HS-27A (cell line): ENCODE measurements at places on chromosomes 3 and 15.
A peak's percentile ranks its signal among the peaks of the same experiment; 100 is the strongest.

DNA sequence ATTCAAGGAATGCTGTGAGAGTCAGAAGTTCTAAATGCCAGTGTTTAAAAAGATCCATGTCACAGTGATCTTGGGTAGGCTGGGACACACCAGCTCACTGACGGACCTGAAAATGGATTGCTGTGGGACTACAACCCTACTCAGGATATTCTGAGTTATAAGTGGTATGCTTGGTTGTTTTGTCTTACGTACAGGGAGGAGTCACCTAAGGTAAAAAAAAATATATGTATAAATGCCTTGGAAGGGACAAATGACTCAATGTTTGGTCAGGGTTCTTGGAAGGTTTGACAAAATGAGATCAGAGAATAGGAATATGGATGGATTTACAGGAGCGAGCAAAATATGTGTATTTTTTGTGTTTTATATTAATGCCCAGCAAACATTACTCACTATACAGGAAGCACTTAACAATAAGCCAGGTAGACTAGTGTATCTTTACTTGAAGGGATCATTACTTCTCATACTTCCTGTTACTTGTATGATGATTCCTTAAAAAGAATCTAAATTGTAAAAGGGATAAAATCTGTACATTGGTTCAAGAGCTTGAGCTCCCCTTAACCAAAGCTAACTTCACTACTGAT, 767.3 kb downstream of the GBE1 start:
- no peak for DNase-seq

DNA sequence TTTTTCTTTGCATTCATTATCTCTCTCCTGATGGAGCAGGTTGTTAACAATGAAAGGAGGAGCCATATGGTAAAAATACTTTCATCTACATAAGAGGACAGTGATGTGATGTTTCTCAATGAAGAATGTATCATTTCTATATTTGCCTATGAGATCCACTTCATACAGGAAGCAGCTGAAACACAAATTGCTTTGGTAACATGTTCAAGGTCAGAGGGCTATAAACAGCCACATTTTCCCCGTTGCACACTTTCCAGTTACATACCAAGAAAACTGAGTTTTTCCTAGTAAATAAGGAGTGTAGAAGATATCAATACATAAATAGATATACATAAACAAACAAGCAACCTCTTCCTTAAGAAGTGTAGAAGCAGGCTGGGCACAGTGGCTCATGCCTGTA, 32.6 kb upstream of the GYG1 start:
- DNase-seq: no peak

- DNase-seq: no peak
Measured at GRCh38 chr3:134326126-134326525, 48.1 kb downstream of the AMOTL2 start.

DNA sequence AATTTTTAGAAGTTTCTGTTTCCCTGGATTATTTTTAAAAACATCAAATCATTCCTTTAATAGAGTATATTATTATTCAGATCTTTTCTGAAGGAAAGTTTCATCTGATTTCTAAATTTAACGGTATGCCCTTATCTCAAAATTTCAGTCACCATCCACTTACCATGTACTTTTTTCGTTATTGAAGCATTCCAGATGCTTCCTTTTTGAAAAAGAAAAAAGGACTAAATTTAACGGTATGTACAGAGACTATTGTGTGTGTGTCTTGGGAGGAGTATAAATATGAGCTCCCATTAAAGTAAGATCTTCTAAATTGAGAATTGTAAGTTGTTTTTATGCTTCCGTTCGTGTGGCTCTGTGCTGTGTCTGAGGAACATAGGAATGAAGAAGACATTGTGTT, 517.4 kb upstream of the GOLIM4 start:
- no peak for DNase-seq

- no peak for DNase-seq
Measured at GRCh38 chr15:88091444-88092016, 165.0 kb downstream of the NTRK3 start.

GRCh38 chr3:32996048-32996754, 44.8 kb downstream of the CCR4 start:
- DNase-seq: no peak

DNA sequence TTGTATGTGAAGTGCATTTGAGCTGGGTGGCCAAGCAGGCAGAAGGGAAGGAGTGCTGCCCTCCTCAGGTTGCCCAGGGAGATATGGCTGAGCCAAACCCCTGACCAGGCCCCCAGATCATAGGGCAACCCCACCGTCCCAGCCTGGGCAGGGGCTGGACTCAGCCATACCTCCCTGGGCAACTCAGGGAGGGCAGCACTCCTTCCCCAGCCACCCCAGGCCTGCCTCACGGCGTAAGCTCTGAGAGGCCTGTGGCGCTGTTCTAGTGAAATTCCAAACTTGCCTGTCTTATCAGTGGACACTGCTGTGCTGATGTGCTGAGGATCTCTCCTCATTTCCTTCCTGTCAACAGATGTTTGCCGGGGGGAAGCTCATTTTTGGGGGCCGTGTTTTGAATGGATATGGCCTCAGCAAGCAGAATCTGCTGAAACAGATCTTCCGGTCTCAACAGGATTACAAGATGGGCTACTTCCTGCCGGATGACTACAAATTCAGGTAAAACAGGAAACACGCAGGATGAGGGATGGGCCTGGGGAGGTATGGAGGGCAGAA, 57.6 kb upstream of the FGD5 start:
- no peak for DNase-seq

DNA sequence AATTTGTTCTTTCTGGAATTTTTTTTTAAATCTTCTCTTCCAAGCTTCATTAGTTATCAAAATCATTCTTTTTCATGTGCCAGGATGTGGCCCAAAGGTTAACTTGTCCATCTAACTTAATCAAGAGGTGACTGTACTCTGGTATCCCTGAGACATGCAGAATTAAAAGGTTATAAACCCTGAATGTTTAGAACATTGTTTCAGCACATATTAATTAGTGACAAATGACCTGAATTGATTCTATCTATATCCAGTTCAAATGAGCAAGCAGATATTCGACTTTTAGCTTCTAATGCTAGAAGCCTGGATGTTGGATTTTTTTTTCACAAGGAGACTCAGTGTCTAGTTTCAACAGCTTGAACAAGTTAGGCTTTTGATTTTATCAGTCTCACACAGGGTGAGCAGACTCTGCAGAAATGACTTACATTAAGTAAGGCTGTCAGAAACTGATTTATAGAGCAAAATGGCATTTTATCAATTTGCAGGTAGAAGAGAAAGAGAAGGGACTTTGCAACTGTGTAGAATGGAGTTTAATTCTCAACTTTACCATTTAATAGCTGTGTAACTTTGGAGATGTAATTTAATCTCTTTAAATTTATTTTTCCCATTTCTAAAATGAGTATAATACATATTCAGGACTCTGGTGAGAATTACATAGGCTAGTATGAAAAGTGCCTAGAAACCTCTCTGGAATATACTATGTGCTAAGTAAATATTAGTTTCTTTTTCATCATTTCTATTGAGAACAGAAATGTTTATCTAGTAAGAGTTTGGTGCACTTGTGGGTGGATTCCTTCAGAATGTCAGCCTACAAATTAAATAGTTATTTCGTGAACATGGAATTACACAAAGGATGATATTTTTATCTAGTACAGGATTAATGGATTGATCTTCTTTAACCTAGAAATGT, 100.0 kb downstream of the ALCAM start:
- no peak for DNase-seq

DNA sequence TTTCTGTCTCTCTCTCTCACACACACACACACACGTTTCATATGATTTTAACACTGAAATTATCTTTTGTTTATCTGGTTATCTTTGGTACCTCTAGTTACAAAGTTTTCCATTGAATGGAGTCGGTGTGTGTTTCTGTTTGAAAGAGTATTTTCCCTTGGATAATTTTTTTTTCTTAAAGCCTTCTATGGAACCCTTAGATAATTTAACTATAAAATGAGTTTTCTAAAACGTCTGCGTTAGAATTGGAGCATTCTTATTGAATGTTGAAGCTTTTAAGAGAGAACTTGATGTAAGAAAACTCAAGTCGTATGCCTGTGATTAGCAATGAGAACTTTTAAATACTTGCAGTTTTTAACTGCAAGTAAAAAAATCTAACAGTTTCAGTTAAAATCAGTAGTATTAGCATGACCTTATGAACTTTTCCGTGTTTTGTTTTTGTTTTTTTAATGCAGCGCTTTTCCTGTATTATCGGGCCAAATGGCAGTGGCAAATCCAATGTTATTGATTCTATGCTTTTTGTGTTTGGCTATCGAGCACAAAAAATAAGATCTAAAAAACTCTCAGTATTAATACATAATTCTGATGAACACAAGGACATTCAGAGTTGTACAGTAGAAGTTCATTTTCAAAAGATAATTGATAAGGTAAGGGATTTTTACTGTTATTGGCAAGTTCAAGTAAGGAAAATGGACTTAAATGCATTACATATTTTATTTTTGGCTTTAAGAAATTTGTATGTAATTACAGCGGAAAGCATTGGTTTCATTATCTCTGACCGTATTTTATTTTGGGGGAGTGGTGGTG, 3.0 kb downstream of the SMC4 start:
- no peak for DNase-seq

DNA sequence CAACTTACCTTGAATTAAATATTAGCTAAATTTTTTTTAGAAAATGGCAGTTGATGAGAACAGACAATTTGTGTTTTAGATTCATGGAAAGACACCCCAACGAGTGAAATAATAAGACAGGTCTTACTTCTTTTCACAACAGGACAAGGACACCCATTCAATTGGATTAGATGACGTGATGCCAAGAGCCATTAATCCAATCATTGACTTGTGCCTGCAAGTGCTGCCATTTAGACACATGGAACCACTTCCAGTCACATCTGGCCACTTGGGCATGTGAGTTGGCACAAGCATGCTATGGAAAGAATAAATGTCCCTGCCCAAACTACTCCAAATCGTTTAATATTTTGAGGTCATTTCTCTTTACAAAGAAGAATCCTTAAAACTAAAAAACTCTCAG, 1308.8 kb downstream of the ROBO2 start:
- DNase-seq: no peak

DNA sequence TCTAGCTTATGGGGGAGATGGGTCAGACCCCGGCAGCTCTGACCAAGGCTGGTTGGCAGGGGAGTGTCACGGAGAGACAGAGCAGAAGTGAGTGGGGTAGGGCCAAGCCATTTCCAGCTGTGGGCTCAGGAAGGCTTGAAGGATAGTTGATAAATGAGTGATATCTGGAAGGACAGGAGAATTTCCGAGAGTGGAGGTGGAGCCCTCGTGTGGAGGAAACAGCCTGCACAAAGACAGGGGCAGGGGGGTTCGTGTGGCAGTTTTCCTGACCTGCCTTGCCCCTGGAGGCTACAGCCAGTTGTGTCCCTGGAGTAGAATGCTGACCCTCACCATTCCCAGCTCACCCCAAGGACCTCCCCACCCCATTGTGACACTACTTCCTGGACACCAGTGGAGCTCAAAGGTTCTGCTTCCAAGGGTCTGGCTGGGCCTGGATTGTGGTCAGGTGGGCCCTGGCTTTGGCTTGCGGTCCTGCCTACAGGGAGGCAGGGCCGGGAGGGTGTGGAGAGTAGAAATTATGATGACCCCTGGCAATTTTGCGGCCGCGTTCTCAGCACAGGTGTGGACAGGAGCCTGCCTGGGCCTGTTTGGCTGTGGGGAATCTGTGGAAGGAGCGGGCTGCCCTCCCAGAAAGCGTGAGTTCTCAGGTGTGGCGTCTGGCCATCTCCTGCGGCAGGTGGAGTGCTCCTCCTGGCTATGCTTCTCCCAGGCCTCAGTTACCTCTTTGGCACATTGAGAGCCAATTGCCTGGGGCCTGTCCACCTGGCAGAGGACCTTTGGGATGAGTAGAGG, at the start of gene SLC22A14:
SLC22A14 (plus strand) TSS at position 400 of the 792 bp plus-strand sequence. CDS start 23,733 bp downstream, outside the sequence.
- DNase-seq: no peak

- DNase-seq: no peak
Measured at GRCh38 chr3:118527514-118528044, 507.1 kb downstream of the IGSF11 start.

- DNase-seq: no peak
Measured at GRCh38 chr3:115697263-115698053, 74.1 kb downstream of the GAP43 start.

DNA sequence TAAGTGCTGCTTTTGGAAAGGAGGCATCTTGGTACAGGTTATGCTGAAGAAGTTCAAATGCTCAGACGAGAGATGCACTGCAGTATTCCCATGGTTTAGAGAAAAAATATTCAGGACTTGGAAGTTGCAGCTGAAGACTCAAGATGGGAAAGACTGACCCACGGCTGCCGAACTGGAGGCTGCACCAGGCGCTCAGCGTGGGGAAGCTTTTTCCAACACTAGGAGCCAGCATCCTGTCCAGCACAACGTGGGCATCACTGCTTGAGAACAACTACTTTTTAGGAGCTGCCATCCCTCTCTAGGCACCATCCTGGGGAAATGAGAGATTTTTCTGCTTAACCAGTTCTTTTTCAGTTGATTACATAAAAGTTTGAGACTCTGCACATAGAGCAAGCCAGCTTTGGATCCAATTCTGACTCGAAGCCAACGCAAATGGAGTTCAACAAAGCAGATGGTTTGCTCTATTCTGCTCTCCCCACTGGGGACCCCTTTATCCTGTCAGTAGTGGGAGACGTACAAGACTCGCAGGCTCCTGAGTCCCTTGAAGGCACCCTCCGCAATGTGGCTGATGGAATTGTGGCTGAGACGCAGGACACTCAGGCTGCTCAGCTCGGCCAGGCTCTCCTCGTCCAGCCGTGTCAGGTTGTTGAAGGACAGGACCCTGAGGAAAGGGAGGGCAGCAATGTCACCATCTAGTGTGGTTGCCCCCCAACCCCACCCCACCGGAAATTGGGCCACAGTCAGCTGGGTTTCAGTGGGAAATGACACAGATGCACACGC, 93.8 kb downstream of the LRIG1 start:
- DNase-seq: no peak

DNA sequence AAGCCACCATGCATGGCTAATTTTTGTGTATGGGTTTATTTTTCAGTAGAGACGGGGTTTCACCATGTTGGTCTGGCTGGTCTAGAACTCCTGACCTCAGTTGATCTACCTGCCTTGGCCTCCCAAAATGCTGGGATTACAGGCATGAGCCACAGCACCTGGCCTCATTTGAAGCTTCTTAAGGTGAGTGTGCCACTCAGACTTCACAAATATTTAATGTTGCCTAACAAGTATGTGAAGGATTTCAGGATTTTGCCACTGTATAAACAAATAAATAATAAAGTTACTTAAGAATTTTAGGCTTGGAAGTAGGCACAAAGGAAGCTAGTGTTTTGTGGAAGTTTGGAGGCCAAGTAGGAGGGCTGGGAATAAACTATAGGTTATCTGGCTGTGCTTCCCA, 73.5 kb downstream of the FGF12 start:
- DNase-seq: no peak

GRCh38 chr3:172040078-172040980, 951 bp downstream of the FNDC3B start:
- peak; percentile 48 for DNase-seq

DNA sequence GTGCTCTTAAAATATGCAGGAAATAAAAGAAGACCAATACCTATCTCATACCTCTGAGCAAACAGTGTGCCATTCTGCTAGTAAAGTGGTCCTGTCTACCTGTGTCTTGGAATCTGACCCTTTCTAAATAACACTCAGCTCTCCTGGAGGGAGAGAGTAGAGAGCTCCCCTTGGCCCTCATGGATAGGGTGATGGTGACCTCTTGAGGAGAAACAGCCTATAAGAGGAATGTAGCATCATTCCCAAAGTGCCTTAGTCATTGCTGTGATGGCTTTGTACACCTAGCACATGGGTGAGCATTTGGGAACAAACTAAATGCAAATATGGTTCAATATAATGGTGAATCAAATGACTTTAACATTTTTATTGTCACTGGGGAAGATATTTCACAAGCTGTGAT, 10.0 kb downstream of the SNTN start:
- DNase-seq: no peak

- DNase-seq: no peak
Measured at GRCh38 chr3:107450254-107450893, 72.4 kb upstream of the BBX start.

GRCh38 chr3:56484525-56485032, 16.3 kb upstream of the ERC2 start:
- no peak for DNase-seq
